ENCODE measurements at places on chromosomes 5 and 9.

DNA sequence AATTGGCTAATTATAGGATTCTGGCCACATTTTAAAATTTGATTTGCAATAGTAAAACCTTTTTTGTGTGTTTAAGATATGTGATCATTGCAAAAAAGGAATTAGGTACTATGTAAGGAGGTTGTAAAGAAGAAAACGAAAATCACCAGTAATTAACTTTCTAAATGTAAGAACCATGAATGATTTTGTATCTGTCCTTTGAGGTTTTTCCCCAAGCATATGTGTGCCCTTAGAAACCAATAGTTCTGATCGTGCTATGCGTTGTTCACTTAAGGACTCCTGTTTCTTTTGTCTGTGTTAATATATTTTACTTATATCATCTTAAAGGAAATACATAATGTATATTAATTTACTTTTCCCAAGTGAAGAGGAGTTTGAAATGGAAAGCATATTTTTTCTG is 410.2 kb downstream of the PSAT1 start:
- H3K27ac ChIP-seq, result no peak overlapping the region
- no peak overlapping the region for H3K4me3 ChIP-seq
- H3K4me1 ChIP-seq, result no peaks in the 10 kb centered on the region
- no peak for DNase-seq
- H3K27me3 ChIP-seq, result no peaks in the 10 kb centered on the region

- H3K36me3 ChIP-seq, result peaks cover 17% of the 10 kb centered on the region
- peaks cover 48% of the 10 kb centered on the region for H3K4me1 ChIP-seq
- peak overlapping the region; percentile 91 for H3K27ac ChIP-seq
- H3K4me3 ChIP-seq, result peak overlapping the region; percentile 60
Measured at GRCh38 chr9:127876026-127876763, 1.3 kb downstream of the AK1 start.

GRCh38 chr9:78357165-78357873 is 60.4 kb downstream of the PSAT1 start:
- H3K4me1 ChIP-seq, result no peaks in the 10 kb centered on the region
- H3K27me3 ChIP-seq, result no peaks in the 10 kb centered on the region
- no peak overlapping the region for H3K4me3 ChIP-seq
- H3K36me3 ChIP-seq, result no peaks in the 10 kb centered on the region
- DNase-seq, result no peak

DNA sequence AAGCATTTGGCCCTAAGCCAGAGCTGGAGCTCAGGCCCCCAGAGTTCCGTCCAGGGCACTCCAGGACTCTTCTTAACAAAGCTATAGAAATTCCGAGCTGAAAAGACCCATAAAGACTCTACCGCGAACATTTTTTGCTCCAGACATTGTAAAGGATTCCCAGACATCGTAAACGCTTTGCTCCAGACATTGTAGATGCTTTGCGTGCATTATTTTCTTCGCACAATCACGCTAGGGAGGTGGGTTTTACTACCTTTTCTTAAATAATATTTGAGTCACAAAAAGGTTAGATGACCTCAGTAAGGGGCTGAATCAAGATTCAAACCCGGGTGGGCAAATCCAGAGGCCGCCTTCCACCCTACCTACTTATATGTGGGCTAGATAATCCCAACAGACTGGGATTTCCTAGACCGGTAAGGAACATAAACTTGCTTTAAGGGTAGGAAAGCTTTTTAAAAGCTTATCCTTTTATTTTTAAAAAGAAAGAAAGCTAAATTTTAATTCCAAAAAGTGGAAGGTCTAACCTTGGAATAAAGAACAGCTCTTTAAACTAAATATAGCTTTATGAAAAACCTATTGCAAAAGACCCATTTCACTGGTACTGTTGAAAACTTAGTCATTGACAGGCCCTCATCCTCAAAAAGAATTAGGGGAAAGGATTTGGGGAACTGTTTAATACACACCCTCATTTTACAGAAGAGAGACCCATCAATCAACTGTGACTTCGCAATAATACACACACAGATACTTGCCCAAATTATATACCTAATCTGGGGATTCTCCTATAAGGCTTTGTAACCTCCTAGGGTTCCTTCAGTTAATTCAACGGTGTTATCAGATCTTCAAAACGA is 822 bp upstream of the TNIP1 start:
- DNase-seq, result no peak
- peak overlapping the region; percentile 100 for H3K27ac ChIP-seq
- H3K27me3 ChIP-seq, result no peaks in the 10 kb centered on the region
- H3K4me1 ChIP-seq, result peaks cover 79% of the 10 kb centered on the region
- no peaks in the 10 kb centered on the region for H3K36me3 ChIP-seq

DNA sequence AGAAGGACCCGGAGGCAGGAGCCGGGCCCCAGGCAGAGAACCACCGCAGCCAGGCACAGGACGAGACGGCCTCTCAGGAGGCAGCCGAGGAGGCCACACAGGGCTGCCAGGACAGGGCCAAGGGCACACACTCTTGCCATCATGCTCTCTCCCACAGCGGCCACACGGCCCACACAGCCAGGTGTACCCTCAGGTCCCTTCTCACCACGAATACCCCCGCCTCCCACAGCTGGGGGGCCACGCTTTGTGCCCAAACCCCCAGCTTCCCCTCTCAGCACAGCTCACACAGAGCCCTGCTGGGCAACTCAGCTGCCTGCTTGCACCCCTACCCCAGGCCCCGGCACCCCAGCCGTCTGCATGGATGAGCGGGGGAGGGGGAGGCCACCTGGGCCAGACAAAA is 5.3 kb downstream of the SSNA1 start:
- peaks cover 45% of the 10 kb centered on the region for H3K4me1 ChIP-seq
- no peak overlapping the region for H3K4me3 ChIP-seq
- no peak for DNase-seq
- peaks cover 22% of the 10 kb centered on the region for H3K36me3 ChIP-seq
- H3K27ac ChIP-seq, result no peak overlapping the region

GRCh38 chr5:1708592-1709141 is 91.0 kb downstream of the MRPL36 start:
- H3K4me3 ChIP-seq, result no peak overlapping the region
- peaks cover 10% of the 10 kb centered on the region for H3K27me3 ChIP-seq
- H3K4me1 ChIP-seq, result no peaks in the 10 kb centered on the region
- H3K27ac ChIP-seq, result no peak overlapping the region
- no peaks in the 10 kb centered on the region for H3K36me3 ChIP-seq
- DNase-seq, result no peak

GRCh38 chr9:89597711-89598362 is 7.0 kb upstream of the GADD45G start:
- H3K36me3 ChIP-seq, result no peaks in the 10 kb centered on the region
- no peak for DNase-seq
- no peaks in the 10 kb centered on the region for H3K27me3 ChIP-seq
- no peak overlapping the region for H3K4me3 ChIP-seq
- no peaks in the 10 kb centered on the region for H3K4me1 ChIP-seq

DNA sequence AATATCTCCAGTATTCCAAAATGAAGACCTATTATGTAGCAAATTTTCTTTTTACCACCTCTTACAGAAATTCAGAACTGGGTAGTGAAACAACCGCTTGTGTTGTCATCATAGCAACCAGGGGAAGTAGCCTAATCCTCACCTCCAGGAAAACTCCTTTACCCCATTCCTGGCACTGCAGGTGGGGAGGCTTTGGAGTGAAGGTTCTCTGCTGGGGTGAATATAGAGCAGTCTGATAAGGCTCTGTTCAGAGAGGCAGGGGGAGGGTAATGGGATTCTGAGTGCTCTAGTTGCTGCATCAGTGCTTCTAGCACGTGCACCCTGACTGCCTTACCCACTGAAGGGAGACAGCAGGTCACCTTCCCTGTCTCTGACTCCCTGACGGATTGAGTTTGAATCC is 116.2 kb downstream of the MAN2A1 start:
- H3K27me3 ChIP-seq, result no peaks in the 10 kb centered on the region
- peaks cover 7% of the 10 kb centered on the region for H3K36me3 ChIP-seq
- H3K4me1 ChIP-seq, result no peaks in the 10 kb centered on the region
- H3K4me3 ChIP-seq, result no peak overlapping the region
- no peak for DNase-seq

- H3K4me3 ChIP-seq, result no peak overlapping the region
- no peak for DNase-seq
- no peak overlapping the region for H3K27ac ChIP-seq
- no peaks in the 10 kb centered on the region for H3K36me3 ChIP-seq
- peaks cover 17% of the 10 kb centered on the region for H3K4me1 ChIP-seq
Measured at GRCh38 chr5:37714756-37715155, 125.1 kb downstream of the GDNF start.

DNA sequence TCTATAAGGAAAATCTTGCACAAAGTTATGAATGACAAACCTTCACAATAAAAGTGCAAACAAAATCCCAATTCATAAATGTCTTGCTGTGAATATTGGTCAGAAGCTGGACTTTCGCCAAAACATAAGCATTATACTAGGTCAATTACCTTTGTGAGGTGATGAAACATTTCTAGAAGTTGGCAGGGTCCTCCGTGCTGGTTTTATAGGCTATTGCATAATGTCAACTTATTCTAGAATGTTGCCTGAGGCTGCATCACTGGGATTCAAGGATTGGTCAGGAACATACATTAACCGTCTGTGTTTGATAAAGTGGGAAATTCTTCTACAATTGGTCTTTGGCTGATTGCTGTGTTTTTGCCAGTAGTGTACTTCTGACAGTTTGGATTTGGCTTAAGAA is 49.8 kb upstream of the PALM2AKAP2 start:
- H3K27me3 ChIP-seq, result no peaks in the 10 kb centered on the region
- no peaks in the 10 kb centered on the region for H3K36me3 ChIP-seq
- no peak overlapping the region for H3K27ac ChIP-seq
- no peaks in the 10 kb centered on the region for H3K4me1 ChIP-seq
- DNase-seq, result no peak
- no peak overlapping the region for H3K4me3 ChIP-seq

- no peaks in the 10 kb centered on the region for H3K4me1 ChIP-seq
- no peaks in the 10 kb centered on the region for H3K36me3 ChIP-seq
- H3K27me3 ChIP-seq, result no peaks in the 10 kb centered on the region
- no peak for DNase-seq
- H3K27ac ChIP-seq, result no peak overlapping the region
Measured at GRCh38 chr9:83633255-83633654, 10.3 kb downstream of the IDNK start.
